ENCODE measurements at places on chromosomes 4 and X. TPM values are rescaled to one million over a fixed set of nuclear protein-coding genes. Genes with fewer than 3 reads are reported as not detected.

- no peak for DNase-seq
Observed at GRCh38 chr4:20456407-20456806, 204.7 kb downstream of the SLIT2 start.

DNA sequence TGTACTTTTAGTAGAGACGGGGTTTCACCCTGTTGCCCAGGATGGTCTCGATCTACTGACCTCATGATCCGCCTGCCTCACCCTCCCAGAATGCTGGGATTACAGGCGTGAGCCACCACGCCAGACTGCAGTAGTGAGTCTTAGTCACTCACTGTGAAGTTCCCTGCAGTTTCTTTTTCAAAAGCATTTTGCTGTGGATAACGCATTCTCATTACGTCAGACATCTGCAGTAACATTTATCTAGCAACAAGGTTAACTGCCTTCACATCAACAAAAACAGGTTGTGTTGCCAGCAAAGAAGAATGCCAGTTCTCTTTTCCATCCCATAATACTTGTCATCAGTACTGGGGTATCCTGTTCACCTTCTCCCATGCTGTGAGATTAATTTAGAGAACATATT lies 164.6 kb downstream of the DHRSX start:
- no peak for DNase-seq

- DNase-seq, result no peak
Observed at GRCh38 chr4:189494407-189494806, 446.3 kb upstream of the FRG1 start.

- DNase-seq, result no peak
Observed at GRCh38 chrX:1592470-1593142, 1.2 kb downstream of the AKAP17A start.

GRCh38 chr4:9898596-9899305 lies 117.3 kb downstream of the DRD5 start:
- DNase-seq, result no peak

GRCh38 chr4:137300776-137301175 lies 231.5 kb downstream of the PCDH18 start:
- DNase-seq, result no peak

GRCh38 chrX:18951032-18951431 lies 32.9 kb downstream of the PHKA2 start:
- DNase-seq, result no peak

GRCh38 chr4:1582227-1582626 lies 101.9 kb downstream of the FAM53A start:
- DNase-seq, result no peak

The IL9R gene
- 1.2 TPM for total RNA-seq

The PCSK1N gene
- total RNA-seq, result 3.3 TPM
